ENCODE measurements at places on chromosomes 1 and 21. TPM values are rescaled to one million over a fixed set of nuclear protein-coding genes. Genes with fewer than 3 reads are reported as not detected.

DNA sequence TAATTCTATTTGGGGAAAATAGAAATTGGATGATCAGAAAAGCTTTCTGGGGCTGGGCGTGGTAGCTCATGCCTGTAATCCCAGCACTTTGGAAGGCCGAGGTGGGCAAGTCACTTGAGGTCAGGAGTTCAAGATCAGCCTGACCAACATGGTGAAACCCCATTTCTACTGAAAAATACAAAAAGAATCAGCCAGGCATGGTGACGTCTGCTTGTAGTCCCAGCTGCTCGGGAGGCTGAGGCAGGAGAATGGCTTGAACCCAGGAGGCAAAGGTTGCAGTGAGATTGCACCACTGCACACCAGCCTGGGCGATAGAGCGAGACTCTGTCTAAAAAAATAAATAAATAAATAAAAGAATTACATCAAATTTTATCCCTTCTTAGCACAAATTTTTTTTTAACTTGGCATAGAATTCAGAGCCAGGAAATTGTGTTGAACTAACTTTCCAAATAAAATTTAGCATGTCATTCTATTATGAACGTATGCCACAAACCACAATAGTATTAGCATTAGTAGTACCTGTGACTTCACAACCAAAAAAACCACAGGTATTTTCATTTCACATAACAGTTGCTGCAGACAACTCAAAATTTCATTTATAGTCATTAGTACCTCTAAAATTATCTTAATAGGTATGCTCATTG is 4.5 kb upstream of the ANKRD13C start:
- no peak for DNase-seq

DNA sequence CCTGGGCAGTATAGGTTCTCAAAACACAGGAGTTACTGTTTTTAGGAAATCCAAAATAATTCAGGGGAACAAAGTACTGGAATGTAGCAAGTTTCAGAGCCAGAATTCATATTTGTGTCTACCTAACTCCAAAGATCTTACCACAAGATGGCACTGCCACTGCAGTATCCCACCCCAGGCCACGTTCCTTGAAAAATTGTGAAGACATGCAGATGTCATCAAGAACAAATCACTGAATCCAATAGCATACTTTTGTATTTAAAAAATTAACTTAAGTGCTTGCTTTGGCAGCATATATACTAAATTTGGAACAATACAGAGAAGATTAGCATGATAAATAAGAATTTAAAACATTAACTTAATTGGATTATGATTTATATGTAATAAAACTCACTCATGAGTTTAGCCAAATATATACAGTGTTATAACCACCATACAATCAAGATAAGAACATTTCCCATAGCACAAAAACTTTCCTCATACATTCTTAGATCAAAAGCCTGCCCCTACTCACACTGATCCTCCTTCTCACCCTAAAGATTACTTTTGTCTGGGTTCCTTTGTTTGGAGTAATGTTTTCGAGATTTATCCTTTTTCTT is 209.9 kb downstream of the FAF1 start:
- no peak for DNase-seq

GRCh38 chr1:166675213-166675612 is 164.1 kb upstream of the POGK start:
- DNase-seq, result no peak

GRCh38 chr1:34369701-34370455 is 193.2 kb downstream of the C1orf94 start:
- no peak for DNase-seq

Gene CRYZL1
- total RNA-seq, result 27.5 TPM

GRCh38 chr1:51203121-51203873 is 32.8 kb upstream of the RNF11 start:
- DNase-seq, result no peak

DNA sequence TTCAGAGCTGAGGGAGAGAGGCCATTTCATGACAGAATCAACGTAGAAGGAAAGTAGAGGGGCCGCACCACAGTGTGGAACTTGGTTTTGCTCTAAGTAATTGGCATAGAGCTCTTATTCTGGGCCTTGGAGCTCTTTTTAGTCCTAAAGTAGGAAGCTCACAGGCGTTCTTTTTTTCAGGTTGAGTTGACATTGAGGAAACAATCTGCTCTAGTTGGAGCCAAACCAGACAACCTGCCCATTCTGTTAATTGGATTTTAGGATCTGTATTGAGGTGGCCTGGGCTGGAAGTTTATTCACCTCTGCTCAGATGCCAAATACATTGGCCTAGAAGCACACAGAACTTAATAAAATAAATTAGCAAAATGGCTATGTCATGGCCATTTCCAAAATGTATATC is 1093.9 kb downstream of the ADGRL2 start:
- no peak for DNase-seq

DNA sequence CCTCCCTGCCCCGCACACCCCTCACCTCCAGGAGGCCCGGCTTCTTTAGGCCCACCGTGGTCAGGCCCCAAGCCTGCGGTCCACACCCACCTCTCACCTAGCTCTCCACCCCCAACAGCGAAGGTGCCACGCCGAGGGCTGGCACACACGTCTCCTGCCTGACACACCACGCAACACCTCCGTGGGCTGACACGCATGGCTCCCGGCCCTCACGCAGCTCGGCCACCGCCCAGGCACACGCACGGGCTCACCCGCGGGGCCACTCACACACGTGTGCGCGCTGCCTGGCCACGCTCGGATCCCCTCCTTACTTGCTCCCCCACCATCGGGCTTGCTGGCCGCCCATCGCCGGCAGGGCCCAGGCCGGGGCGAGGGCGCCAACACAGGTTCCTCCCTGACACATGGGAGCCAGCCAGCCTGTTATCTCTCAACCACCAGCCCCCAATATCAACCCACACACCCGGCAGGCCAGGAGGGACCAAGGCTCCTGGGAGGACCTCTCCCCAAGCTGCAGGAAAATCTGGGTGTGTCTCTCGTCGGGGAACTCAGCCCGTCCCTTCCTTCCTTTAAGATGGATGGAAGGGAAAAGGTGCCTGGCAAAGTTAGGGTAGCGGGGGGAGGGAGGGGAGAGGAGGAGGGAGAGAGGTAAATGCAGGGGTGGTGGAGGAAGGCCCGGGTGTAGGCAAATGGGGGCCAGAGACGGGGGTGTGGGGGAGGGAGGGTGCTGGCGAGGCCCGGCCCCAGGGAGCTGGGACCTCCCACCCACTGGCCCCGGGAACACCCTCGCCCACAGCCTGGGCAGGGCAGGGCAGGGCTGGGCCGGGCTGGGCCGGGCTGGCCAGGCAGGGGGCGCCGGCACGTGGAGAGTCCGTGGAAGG is 546 bp downstream of the ELOVL1 start:
- no peak for DNase-seq

Gene LCE3A
- not detected for total RNA-seq

- no peak for DNase-seq
Observed at GRCh38 chr1:31951276-31951675, 13.1 kb upstream of the PTP4A2 start.

GRCh38 chr1:95948023-95948422 is 714.0 kb downstream of the RWDD3 start:
- no peak for DNase-seq

Gene RGS18
- 1.9 TPM for total RNA-seq

Gene AIM2
- not detected for total RNA-seq

DNA sequence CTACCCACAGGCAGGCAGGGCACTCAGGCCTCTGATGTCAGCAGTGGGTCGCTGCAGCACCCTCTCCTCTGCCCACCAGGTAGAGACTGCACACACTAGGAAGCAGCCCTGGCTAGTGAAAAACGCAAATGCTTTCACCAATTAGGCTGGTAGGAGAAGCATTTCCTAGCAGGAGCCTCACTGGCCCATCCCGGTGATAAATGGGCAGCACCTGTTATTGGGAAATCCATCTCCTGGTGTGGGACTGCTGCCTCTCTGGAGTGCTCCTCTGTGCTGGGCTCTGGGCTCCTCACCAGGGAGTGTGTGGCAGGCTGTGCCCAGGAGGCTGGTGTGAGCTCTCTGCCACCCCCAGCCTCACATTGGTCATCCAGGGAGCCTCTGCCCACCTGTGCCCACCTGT is 28.6 kb downstream of the LRP8 start:
- no peak for DNase-seq

Gene SRGAP2
- total RNA-seq, result 29.0 TPM

Gene SMCP
- not detected for total RNA-seq

Data from right atrium auricular region (tissue), 2 donors.